ENCODE measurements at places on chromosomes 2 and 18.

GRCh38 chr2:74019516-74019915, 34.8 kb downstream of the TET3 start:
- no peak for DNase-seq

DNA sequence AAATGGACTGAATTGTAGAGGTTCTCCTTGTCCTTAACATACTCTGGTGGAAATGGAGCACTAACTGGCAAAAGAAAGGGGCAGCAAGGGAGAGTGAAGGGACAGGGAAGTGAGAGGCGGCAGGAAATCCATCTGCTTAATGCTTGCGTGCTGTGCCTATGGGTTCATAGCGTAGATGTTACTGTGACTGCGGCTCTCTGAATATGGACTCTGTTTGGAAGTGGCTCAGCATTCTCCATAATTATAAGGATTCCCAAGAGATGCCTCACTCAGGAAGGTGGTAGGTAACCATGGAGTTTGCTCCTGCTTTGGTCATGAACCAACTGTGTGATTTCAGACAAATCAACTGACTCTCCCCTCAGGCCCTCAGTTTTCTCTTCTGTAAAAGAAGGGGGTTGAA, 50.0 kb downstream of the MYO3B start:
- no peak for DNase-seq

GRCh38 chr2:85505551-85506238, 33.3 kb upstream of the MAT2A start:
- DNase-seq: no peak

DNA sequence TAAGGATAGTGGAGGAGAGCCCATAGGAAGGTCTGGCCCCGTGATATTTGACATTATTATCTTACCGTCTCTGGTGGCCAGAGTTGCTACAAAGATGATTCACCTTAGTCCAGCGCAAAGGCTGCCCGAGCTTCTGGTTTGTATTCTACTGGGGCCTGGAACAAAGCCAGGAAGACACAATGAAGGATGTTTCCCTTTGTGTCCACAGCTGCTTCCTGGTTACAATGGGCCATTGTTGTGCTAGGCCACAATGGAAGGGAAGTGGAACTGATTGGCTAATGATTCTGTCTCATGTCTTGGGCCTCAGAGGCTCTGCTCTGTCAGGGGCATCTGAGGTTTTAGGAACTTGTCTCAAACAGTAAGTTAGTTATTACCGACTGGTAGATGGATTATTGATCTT, 132.2 kb downstream of the TDRD15 start:
- no peak for DNase-seq

GRCh38 chr18:28065031-28065792, 111.7 kb downstream of the CDH2 start:
- no peak for DNase-seq

DNA sequence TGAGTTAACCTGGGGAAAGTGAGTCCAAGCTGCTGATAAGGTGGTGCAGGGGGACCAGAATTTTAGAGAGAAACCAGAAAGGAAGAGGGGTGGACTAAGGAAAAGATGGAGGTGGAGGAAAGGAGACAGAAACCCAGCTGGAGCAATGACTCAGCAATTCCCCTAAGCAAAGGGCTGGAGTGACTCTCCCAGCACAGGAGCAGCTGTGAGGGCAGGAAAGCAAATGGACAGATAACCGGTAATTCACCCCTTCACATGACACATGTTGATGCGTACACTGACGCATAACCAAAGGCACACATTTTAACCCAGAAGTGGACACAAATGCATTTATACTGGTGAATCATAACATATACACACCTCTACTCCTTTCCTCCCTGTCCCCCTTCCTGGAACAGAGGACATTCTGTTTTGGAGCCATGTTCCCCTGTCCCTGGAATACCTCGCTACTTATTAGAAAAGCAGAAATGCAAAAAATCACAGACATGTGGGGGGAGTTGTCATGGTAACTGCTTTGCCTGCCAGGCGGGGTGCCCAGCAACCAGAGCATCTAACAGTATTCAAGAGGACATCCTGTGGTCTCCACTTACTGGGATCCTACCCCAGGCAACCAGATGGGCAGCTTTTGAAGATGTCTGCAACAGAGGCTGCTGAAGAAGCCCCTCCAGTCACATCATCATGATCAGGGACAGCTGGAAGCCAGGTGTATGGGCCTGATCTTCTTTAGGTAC, 4.7 kb downstream of the CDK5R2 start:
- DNase-seq: no peak

- no peak for DNase-seq
Measured at GRCh38 chr2:240983996-240984498, 14.4 kb upstream of the SNED1 start.

GRCh38 chr2:30561349-30561748, 114.3 kb downstream of the LCLAT1 start:
- no peak for DNase-seq

GRCh38 chr2:104447831-104448434, 406.0 kb upstream of the POU3F3 start:
- DNase-seq: no peak

GRCh38 chr2:184339966-184340365, 258.4 kb upstream of the ZNF804A start:
- DNase-seq: no peak

- peak; percentile 34 for DNase-seq
Measured at GRCh38 chr2:11129598-11130449, 25.4 kb upstream of the SLC66A3 start.

DNA sequence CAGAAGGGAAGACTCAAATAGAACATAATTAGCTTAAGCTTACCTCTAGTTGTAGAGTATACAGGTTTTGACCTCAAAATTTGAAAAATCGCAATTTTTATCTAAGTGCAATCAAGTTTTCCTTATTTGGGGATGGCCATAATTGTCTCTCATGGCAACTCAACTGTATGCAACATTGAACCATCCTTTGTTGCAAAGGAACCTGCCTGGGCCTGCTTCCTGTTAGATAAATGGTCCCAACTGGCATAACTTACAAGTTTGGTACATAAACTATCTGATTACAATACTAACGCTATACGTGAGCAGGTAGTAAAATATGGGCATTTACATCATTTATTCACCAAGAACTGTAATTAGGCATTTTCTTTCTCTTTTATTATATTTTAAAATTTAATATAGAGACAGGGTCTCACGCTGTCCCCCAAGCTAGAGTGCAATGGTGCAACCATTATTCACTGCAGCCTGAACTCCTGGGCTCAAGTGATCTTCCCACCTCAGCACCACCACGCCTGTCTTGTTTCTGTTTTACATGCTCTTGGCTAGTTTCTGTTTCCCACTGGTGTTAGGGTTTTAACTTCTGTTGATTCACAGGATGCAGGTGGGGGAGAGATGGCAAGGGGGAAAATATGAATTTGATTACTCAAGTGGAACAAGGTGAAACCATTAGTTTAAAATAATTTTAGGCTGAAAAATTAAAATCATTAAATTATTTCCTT, 55.3 kb upstream of the B3GNT2 start:
- DNase-seq: no peak

- DNase-seq: no peak
Measured at GRCh38 chr2:210630873-210631560, 74.6 kb downstream of the CPS1 start.

DNA sequence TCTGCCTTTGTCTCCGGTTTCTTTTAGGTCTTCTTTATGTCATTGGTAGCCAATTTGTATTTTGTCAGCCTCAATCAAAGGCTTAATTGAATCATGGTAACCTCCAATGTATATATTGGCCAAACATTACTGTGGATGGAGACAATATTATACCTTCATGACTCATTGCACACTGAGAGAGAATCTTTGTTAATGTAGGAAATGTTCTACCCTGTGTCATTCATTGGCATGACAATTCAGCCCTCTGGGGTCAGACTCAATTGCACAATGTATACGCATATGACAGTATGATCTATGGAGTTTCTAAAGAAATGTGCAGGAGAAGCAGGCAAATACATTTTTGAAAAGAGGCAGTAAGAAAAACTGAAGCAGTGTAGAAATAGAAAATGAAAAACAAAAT, 162.6 kb downstream of the PDE11A start:
- no peak for DNase-seq

Data from stimulated activated naive B cell treated with anti-CD40 and anti-IgM and Interleukin-4, amounts not matched to agents 10 μg/mL and 1 μg/mL and 100 μg/mL, for 72 hours (primary cell).